NCI-H1694 treated with DMSO at 0.1 percent for 48 hours (cell line): ENCODE measurements at places on chromosomes 4 and X.

GRCh38 chr4:168119890-168120289, 27.6 kb downstream of the ANXA10 start:
- no peak for DNase-seq

- no peak for DNase-seq
Observed at GRCh38 chrX:48180811-48181210, 15.8 kb downstream of the SSX5 start.

- no peak for DNase-seq
Observed at GRCh38 chr4:33184657-33185290, 2464.6 kb downstream of the PCDH7 start.

- no peak for DNase-seq
Observed at GRCh38 chrX:129523079-129523911, at the start of gene SMARCA1. TSS of gene SMARCA1 (minus strand) at chrX:129523490. CDS start at chrX:129523370, 120 bp downstream.

DNA sequence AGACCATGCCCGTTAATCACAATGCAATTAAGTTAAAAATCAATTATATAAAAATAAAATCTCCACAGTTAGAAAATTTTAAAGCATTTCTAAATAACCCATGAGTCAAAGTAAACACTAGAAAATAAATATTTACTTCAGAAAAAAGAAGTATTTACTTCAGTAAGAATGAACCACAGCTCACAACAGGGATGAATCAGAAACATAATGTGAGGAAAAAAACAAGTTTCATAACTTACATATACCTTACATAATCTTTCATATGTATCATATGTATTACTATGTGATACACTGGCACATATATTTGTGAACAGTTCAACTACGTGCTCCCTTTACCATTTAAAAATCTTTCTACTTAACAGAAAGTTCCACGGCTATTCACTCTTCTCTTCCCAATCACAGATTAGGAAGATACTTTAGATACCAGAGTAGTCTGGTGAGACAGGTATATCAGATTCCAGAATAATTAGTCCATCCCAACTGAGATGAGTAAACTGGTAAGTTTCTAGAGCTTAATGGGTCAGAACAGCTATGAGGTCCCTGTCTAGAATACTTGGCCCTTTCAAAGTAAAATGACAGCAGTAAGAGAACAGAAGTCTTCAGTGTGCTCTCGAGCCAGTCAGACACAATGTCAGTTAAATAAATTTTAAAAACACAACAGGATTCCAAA, 70.3 kb downstream of the SH3RF1 start:
- DNase-seq, result no peak

DNA sequence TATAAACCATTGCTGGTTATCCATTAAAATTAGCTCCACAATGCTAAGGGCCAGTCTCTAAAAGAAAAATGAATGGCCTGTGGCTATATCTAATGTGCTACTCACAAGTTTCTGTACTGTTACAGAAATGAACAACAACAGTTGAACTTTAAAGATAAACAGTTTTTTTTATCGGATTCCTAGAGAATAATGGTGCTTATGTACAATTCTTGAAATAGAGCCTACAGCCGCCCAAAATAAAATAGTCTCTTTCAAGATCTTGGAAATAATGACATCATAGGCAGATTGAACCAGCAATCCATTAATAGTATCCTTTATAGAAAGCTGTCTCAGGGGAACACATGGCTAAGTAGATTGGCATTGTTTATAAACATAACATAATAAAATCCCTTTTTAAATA, 23.4 kb downstream of the PAK3 start:
- no peak for DNase-seq

DNA sequence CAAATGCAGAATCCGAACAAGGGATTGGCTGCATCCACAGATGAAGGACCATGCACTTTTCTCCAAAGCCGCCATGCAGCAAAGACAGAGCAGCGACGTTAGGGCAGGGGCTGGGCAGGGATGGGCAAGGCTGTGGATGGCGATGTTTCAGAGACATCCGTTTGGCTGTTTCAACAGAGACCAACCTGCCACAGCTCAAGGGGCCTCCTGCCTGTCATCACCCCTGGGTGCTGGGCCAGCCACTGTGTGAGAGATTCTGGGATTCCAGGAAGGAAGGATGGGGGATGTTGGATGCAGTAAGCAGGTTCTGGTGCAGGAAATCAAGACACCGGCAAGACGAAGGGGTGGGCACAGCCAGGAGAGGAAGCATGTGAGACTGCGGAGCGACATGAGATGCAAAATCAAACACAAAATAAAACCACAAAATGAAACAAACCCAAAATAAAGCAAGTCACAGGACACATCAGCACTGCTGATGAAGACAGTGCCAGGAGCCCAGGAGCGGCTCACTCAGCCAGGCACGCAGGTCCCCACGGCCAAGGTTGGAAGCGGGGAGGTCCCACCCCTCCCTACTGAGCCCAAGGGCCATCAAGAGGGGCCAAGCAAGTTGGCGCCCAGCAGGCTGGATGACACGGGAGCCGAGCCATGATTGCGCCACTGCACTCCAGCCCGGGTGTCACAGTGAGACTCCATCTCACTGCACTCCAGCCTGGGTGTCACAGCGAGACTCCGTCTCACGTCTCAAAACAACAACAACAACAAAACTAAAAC, 68.1 kb downstream of the FAM53A start:
- no peak for DNase-seq

DNA sequence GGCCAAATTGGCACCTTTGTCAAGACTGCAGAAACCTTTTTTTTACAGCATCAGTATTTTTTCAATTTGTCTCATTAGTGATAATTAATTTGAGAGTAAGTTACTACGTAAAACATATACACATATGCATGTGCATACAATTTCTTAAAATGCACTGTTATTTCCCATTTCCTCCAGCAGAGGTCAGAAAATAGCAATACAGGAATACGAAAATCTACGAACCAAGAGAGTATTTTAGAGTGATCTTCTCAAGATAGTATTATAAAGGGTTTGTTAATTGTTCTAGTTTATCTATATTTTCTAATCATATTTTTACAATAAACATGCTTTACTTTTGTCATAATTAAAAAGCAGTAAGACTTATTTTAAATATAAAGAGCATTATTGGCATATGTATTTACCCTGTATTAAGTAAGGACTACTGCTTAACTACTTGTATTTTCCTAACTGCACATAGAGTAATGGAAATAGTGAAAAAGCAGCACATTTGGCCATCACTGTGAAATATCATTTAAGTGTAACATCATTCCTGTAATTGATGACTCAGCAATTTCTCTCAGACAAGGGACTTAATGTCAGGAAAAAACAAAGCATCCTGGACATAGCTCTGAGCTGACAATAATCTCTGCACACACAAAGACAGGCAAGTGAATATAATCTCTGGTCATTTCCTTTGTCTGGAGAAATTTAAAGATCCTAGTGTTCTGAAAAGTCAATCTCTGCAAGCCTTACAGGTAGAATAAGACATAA, 45.6 kb downstream of the MAOB start:
- DNase-seq, result no peak
